Mesenchymal stem cell (in vitro differentiated cells and primary cell): ENCODE measurements at places on chromosomes 5 and 9.
A peak's percentile ranks its signal among the peaks of the same experiment; 100 is the strongest.

GRCh38 chr5:171574376-171574775 lies 154.9 kb downstream of the FGF18 start:
- DNase-seq: no peak

DNA sequence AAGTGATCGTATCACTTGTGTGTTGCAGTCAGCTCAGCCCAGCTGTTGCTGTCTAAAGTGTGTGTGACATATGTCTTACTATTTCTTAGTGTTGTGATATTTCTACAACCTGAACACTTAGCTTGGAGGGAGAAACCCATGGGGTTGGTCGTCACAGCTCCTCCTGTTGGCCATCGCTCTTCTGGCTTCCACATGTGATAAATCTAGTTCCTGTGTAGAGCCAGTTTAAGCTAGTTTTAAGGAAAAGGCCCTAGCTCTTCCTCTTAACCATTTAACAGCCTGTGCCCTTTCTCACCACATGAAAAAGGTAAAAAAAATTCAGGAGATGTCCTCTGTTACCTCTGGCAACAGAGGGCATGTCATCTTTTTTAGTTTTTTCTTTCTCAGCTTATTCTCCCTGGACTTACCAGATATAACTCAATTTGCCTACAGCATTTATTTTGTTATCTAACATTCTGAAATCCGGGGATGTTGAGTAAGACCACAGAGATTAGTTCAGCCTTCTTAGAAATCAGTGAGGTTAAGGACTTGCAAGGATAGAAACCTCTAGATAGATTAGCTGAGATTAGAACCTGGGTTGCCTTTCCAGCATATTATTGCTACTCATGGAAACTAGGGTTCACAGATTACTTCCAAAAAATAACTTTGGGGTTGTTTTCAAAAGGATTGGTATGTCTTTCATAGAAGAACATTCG lies 100.4 kb downstream of the GAPVD1 start:
- peak; percentile 13 for DNase-seq

GRCh38 chr5:52007230-52007858 lies 624.1 kb downstream of the ISL1 start:
- DNase-seq: peak; percentile 60

- peak; percentile 81 for DNase-seq
These were observed 64.4 kb upstream of the DNAH5 start for GRCh38 chr5:14008819-14009311.
